ENCODE measurements at places on chromosomes 4 and X. TPM values are rescaled to one million over a fixed set of nuclear protein-coding genes. Genes with fewer than 3 reads are reported as not detected.

DNA sequence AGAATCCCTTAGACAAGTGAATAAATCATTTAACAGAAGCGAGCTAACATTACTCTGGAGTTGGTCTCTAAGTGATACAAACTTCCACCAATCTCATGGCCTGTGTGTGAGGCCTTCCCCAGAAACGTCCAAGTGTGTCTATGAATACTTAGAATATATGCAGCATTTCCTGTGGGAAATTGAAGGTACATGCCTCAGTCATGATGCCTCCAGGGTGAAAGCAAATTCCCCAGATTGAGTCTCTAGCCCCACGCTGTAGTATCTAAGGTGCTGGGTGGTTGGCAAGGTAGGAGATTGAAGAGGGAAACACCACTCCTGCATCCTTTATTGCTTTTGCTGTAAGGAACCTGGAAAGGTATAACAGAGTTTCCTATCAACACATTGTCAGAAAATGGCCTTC, 113.8 kb downstream of the IL13RA2 start:
- no peak for ATAC-seq

GRCh38 chr4:77952457-77952856, 89.8 kb downstream of the MRPL1 start:
- ATAC-seq, result peak; percentile 52

WDR45 gene
- total RNA-seq, result 44.5 TPM

- no peak for ATAC-seq
Measured at GRCh38 chrX:81021478-81021877, 180.2 kb downstream of the HMGN5 start.

- no peak for ATAC-seq
Measured at GRCh38 chr4:85617202-85617601, 142.3 kb downstream of the ARHGAP24 start.

All from activated T-helper 17 cell treated with anti-CD3 and anti-CD28 coated beads, Interleukin-2, amount 50 U/mL, for 72 hours (primary cell).